ENCODE measurements at places on chromosomes 5 and 9.
A peak's percentile ranks its signal among the peaks of the same experiment; 100 is the strongest.

DNA sequence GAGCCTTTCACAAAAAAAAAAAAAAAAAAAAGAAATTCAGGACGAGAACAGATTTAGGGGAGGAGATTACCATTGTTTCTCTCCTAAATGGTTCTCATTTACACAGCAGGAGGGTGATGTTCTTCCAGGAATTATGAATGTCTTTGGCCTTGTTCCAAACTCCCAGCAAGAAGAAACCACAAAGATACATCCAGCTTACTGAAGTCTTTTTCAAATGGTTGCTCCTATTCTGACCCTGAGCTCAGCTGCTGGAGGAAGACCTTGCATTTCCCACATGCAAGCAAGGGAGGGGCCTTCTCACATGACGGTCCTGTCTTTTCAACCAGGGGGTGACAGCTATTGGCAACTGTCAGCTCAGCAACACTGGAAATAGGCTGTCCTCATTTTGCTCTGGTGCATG, 203.0 kb upstream of the VLDLR start:
- DNase-seq = no peak

DNA sequence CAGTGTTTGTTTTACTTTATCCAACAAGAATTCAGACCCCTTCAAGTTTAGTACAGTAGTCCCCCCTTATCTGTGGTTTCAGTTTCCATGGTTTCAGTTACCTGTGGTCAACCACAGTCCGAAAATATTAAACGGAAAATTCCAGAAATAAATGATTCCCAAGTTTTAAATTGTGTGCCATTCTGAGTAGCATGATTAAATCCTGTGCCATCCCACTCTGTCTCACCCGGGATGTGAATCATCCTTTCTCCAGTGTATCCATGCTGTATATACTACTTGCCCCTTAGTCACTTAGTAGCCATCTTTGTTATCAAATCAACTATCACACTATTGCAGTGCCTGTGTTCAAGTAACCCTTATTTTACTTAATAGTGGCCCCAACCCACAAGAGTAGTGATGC, 153.8 kb upstream of the RASA1 start:
- DNase-seq = no peak

GRCh38 chr5:1930880-1931603, 48.3 kb upstream of the IRX4 start:
- DNase-seq = peak; percentile 31

DNA sequence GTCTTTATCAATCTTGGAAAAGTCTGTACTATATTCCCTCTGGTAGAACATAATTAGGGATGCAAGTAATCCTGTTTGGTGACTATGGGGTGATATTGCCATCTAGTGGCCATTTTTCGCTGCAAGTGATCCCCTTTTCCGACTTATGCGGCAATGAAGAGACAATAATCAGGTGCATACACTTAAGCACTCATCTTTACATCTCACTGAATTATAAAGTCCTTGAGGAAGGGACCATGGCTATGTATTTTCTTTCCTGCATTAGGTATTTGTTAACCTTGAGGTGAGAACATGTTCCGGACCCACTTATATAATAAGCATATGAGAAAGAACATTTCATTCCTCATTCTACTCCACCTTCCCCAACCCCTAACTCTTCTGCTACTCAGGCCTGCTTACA, 19.6 kb upstream of the LIX1 start:
- peak; percentile 76 for DNase-seq

GRCh38 chr5:134547066-134547465, 21.6 kb downstream of the JADE2 start:
- no peak for DNase-seq

GRCh38 chr5:57173319-57174127, at the start of gene GPBP1:
TSS of gene GPBP1 (plus strand) at chr5:57174059. CDS start at chr5:57214131, 40,072 bp downstream.
- peak; percentile 99 for DNase-seq

DNA sequence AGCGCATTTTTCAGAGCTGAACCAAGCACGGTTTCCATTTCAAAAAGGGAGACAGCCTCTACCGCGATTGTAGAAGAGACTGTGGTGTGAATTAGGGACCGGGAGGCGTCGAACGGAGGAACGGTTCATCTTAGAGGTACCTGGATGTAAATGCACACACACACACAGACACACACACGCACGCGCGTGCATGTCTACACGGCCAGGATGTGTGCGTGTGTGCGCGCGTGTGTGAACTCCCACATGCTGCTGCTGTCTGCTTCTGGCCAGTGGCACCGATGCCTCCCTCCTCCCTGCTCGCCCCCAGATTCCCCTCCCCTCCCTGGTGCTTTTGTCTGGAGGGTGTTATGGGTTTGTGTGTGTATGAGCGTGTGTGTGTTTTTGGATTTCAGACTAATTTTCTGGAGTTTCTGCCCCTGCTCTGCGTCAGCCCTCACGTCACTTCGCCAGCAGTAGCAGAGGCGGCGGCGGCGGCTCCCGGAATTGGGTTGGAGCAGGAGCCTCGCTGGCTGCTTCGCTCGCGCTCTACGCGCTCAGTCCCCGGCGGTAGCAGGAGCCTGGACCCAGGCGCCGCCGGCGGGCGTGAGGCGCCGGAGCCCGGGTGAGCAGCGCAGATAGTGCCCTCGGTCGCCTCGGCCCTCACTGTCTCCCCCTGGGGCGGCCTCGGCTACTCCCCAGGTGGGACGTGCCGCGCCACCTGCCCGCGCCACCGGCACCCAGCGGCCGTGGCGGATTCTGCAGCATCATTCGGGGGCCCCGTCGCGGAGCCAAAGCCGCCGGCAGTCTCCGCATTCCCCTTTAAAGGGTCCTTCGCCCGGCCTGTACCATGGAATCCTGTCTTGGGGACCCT, at the start of gene NTRK2:
NTRK2 (plus strand) TSS at position 442 of the 850 bp plus-strand sequence. CDS start 1,020 bp downstream, outside the sequence.
- DNase-seq = peak; percentile 20

- DNase-seq = peak; percentile 92
Measured at GRCh38 chr9:80797831-80798688, 891.3 kb downstream of the TLE1 start.

DNA sequence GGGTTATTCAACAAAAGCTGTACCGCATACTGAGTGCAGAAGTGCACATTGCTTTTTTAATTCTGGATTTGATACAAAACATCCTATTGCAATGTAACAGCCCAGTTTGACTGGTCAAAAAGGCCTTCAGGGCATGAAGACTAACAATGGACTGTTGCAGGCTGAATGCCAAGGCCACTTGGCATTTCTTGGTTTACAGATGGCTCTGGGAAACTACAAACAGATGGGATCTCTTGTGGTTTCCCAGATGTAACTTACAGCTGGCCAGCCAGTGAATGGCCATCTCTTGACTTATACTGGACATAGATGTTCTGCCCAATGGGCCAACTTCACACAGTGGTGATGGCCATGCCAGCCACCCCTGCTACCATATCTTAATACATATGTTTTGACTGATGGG, 36.8 kb downstream of the UGT3A2 start:
- no peak for DNase-seq

GRCh38 chr5:74576941-74577456, 63.5 kb downstream of the ENC1 start:
- no peak for DNase-seq

- no peak for DNase-seq
Measured at GRCh38 chr5:112106878-112107277, 312.2 kb downstream of the EPB41L4A start.

DNA sequence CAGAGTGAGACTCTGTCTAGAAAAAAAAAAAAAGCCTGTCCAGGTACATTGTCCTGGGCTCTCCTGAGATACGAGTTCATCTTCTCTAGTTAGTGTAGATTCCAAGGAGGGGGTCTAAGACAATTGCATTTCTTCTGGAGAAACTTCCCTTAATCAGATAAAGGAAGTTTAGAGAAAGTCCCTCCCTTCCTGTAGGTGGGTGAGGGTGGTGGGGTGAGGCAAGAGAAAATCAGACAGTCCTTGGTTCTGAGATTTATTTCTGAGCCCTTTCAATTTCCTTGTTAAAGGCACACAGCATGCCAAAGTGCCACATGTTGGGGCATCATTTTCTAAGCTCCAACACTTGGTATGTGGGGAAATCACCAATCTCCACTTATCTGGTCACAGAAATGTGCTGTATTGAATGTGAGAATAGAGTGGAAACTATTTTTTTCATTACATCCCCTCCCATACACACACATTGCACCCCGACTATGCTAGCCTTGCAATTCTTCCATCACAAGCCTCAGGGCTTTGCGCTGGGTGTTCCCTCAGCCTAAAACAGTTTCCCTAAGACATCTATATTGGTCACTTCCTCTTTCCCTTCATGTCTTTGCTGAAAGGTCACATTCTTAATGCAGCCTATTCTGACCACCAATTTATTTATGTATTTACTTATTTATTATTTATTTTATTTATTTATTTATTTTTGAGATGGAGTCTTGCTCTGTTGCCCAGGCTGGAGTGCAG, 5.1 kb upstream of the TUT7 start:
- DNase-seq = no peak

- DNase-seq = no peak
Measured at GRCh38 chr9:108643731-108644510, 211.9 kb downstream of the ACTL7B start.

- no peak for DNase-seq
Measured at GRCh38 chr5:54736003-54736797, 218.6 kb downstream of the SNX18 start.

- DNase-seq = no peak
Measured at GRCh38 chr9:114938687-114939575, 8.5 kb upstream of the TNFSF8 start.

DNA sequence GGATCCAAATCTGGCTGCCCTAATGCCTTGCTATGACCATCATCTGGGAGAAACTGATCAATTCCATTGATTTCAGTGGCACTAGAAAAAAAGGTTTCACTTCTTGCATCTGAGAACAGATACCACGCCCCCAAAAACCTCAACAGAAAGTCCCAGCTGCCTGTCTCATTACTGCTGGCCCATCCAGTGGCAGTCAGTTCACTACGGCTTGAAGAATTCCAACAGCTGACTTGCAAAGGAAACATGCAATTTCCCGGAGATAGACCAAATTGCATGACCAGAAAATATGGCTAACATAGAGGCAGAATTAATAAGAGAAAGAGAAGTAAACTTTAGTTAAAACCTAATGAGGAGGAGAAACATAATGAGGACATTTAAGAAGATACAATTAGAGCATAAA, 48.6 kb downstream of the UGCG start:
- DNase-seq = no peak

GRCh38 chr9:80231318-80232236, 659.8 kb downstream of the TLE4 start:
- no peak for DNase-seq

DNA sequence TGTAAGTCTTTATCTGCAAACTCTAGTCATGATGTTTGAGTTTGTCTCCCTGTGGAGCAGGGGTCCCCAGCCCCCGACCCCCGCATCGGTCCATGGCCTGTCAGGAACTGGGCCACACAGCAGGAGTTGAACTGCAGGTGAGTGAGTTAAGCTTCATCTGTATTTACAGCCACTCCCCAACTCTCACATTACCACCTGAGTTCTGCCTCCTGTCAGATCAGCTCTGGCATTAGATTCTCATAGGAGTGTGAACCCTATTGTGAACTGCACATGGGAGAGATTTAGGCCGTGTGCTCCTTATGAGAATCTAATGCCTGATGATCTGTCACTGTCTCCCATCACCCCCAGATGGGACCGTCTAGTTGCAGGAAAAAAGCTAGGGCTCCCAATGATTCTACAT, 7.0 kb downstream of the C9orf85 start:
- DNase-seq = no peak

DNA sequence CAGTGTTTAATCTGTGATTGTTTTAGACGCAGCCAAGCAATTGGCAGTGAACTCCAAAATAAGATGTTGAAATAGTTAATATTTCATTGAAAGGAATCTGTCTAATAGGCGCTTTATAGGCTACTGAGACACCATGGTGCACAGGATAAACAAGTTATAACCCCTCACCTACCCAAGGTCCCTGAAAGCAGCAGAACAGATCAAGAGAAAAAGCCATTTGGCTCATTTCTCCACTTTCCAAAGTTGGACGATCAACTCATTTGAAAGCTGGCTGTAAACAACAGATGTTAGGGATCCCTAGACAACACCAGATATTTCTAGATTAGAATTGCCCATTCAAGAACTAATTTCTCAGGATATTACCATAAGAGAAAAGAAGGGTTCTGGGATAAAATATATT, 4.9 kb downstream of the PUM3 start:
- peak; percentile 66 for DNase-seq

DNA sequence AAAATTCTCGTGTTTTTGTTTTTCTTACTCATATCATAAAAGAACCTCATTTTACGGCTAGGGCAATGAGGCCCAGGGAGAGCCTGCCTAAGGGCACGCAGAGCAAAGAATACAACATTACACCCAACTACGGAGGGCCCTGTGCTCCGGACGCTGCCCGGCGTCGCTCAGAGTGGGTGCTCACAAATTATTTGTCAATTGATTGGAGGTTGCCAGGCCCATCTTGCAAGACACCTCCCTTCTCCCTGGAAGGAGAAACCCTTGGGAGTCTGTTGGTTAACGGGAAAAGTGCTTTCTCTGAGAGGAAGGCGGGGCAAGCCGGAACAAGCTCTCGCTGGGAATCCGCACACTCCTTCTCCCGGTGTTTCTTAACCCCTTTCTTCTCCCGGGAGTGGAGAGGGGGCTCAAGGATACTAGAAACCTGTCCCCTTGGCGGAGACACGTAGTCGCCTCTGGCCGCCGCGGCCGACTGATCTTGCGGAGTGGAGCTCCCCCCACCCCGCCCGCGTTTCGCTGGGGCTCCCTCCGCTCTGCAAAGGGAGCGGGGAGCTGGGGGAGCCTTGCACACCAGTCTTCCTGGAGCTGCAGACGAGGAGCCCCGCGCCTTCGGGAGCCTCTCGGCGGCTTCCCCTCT, 599.3 kb upstream of the SGCD start:
- DNase-seq = no peak

GRCh38 chr9:138074516-138074915, 196.9 kb downstream of the CACNA1B start:
- no peak for DNase-seq

- no peak for DNase-seq
Measured at GRCh38 chr5:125289606-125290005, 543.2 kb upstream of the ZNF608 start.

- no peak for DNase-seq
Measured at GRCh38 chr5:6556089-6556801, 76.6 kb downstream of the NSUN2 start.

DNA sequence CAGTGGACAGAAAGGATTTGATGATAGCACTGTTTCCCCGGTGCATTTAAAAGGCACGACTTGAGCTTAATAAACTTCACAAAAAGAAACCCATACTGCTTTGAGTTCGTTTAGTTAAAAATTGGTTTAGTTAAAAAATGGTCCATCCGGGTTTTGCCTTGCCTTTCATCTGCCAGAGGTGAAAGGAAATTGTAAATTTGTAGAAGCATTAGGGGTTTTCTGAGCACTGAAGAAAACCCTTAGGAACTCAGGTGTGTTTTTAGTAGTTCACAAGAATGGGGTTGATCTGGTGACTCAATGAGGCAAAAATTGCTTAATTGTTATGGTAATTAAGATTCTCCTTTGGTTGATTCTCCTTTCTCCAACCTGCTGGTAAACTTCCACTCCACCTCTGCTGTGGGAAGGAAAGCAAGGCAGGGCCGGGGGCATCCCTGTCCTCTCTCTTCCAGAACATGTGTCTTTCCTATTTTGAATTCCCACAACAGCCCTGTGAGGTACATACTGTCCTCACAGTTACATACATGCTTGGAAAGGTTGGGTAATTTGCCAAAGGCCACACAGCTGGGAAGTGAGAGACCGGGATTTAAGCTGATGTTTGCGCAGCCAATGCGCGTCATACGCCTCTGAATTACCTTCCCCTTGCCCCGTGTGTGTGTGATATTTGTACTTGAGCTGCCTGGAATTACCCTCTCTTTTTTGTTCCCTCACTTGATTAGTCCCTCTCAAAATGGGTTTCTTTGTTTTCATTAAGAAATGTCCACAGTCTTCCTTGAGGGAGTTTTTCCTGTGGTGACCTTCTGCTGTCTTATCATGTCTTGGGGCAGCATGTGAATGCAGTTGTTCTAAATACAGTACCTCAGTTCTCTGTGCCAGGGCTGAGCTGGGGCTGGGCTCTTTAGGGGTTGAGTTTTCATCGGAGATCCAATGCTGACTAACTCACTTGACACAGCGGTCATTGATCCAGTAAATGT, 94.4 kb downstream of the ARHGAP26 start:
- DNase-seq = no peak
